Brain microvascular endothelial cell (primary cell): ENCODE measurements at places on chromosomes 12 and 14.

- no peak for DNase-seq
Observed at GRCh38 chr14:68285421-68286179, 466.0 kb downstream of the RAD51B start.

GRCh38 chr14:85332401-85332800 is 197.5 kb upstream of the FLRT2 start:
- no peak for DNase-seq

DNA sequence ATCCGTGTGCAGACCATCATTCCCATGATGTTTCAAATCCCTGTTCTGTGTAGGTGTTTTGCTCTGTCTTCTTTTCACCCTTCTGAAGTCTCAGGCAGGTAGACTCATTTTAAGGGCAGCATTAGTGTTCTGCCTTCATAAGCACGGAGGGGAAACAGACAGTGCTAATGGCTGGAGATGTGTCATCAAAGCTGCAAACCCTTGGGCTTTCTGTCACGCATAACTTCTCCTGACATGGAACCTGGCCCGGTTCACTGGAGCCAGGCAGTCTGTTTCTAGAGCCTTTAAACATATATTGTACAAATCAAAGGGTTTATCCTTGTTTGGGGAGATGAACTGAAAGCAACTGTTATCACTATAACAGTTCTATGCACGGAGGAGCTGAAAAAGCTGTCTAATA is 141.4 kb downstream of the TMEM132D start:
- no peak for DNase-seq

GRCh38 chr14:23539248-23540140 is 12.1 kb downstream of the ZFHX2 start:
- DNase-seq = peak; percentile 17

DNA sequence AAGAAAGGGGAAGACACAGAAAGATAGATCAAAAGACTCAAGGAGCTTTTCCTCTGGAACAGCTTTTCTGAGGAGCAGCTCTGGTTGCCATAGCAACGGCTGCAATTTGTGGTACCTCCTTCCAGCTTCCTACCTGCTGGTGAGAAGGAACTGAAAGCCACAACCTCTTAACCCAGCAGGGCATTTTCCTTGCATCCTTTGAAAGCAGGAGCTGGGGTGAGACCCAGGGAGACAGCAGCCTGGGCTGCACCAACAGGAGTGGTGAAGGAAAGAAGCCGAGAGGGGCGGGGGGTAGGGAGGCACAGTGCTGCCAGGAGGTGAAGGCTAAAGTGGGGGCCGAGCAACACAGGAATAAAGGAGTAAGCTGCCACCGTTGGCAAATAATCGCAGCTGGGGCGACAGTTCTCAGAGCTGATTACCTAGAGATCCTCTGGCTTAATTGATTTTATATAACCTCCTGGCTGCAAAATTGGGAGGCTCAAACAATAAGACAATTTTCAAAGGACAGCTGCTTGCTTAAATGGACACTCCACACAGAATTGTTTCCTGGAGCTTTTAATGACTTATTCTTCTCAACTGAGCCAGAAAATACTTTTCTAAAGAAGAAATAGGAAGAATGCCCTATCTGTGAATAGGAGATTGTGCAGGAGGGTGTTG is 129.4 kb downstream of the RPAP3 start:
- DNase-seq = no peak

- DNase-seq = no peak
Observed at GRCh38 chr12:58602179-58602578, 318.1 kb downstream of the LRIG3 start.

- DNase-seq = no peak
Observed at GRCh38 chr12:52257074-52257551, 17.3 kb upstream of the KRT86 start.

DNA sequence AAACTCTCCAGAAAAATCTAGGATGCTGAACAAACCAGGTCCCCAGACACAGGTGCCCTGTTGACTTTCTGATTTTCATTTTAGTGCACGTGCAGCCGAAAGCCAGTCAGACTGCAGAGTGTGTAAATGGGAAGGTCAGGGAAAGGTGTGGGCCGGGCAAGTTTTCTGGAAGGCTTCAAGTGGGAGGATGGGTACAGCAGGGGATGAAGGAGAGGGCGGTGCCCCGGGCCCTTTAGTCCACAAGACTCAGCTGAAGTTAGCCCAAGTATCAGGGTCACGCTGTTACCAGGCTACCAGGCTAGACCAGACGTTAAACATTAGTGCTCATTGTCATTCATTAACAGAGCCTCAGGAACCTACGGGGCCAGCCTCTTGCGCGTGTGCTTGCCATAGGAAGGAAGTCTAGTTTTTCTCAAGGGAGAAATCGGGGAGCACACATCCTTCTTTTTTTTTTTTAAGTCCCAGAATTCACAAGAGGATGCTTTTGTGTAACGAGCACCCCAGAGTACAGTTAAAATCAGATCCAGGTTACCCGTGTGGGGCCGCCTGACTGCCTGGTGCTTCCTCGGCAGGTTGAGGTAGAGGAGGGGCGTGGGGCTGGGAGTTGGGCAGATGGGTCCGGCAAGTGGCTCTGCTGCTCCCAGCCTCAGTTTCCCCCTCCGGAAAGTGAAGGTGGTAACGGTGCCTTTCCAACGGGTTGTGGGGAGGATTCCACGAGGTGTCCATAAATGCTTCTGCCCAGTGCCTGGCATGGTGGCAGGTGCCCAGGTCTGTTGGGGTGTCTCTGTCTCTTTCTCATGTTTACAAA is 19.1 kb downstream of the BCL7A start:
- no peak for DNase-seq

DNA sequence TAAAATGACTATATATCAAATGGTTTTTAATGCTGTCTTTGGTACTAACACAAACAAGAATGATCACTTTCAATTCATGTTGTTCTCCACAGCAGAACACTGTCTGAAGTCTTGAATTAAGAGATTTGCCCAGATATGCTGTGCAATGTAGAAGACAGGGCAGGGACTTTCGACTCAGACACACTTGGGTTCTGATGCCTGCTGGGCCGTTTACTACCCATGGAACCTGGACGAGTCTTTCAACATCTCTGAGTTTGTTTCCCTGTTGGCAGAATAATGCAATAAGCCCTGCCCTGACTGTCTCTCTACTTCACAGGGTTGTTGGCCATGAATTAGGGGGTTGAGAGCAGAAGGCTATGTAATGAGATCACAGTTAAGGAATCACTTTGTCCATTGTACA is 162.6 kb upstream of the TMPO start:
- DNase-seq = peak; percentile 38

DNA sequence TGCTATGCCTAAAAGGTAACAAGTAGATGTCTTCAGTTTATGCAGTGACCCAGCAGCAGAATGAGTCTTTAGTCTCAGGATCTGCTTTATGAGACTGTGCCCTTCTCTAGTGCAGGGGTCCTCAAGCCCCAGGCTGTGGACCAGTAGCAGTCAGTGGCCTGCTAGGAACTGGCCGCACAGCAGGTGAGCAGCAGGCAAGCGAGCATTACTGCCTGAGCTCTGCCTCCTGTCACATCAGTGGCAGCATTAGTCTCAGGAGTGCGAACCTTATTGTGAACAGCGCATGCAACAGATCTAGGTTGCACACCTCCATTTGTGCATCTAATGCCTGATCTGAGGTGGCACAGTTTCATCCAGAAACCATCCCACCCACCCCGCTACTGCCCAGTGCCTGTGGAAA is 38.4 kb downstream of the LRP6 start:
- DNase-seq = no peak

DNA sequence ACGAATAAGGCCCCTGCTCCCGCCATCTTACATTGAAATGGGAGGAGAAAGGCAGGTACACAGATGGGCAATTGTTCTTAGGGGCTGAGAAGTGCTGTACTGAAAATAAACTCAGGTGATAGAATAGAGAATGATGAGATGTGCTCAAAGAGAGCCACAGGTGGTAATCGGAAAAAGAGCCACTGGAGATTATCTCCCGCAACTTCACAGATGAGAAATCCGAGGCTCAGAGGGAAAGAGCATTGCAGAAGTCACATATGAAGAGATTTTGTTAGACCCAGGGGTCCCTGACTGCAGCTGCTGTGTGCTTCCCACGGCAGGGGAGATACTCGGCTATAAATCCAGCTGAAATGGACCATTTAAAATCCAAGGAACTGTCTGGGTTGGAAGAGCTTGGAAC is 73.7 kb downstream of the PRIMA1 start:
- no peak for DNase-seq

DNA sequence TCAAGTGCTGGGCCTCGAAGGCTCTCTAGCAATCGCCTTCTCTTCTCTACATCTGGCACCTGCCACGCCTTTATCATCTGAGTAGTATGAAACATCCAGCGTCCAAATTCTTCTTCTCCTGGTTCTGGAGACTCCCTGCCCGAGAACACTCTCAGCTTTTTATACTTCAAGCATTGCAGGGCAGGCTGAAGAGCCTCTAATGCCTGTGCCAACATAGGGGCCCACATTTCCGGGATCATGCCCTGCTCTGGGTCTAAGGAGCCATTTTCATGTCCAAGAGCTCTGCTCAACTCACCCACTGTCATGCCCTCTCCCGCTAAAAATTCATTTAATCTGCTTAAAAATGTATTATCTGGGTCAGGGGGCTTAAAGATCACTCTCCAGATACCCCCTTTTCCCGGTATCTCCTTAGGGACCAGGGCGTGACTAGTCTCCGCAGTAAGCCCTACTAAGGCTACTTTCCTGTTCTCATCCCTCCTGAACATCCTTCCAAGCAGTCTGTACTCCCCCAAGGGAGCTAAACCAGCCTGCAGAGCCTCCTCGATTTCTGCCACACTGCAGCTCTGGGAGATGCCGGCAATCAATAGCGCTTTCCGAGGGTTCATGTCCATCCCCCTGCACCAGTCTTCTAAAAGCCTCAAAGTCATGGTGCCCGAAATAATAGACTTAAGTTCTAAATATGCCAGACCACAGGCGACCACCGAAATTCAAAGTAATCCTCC is 940 bp downstream of the MOAP1 start:
- no peak for DNase-seq

- DNase-seq = peak; percentile 63
Observed at GRCh38 chr12:69007101-69007854, 74.3 kb upstream of the CPM start.

DNA sequence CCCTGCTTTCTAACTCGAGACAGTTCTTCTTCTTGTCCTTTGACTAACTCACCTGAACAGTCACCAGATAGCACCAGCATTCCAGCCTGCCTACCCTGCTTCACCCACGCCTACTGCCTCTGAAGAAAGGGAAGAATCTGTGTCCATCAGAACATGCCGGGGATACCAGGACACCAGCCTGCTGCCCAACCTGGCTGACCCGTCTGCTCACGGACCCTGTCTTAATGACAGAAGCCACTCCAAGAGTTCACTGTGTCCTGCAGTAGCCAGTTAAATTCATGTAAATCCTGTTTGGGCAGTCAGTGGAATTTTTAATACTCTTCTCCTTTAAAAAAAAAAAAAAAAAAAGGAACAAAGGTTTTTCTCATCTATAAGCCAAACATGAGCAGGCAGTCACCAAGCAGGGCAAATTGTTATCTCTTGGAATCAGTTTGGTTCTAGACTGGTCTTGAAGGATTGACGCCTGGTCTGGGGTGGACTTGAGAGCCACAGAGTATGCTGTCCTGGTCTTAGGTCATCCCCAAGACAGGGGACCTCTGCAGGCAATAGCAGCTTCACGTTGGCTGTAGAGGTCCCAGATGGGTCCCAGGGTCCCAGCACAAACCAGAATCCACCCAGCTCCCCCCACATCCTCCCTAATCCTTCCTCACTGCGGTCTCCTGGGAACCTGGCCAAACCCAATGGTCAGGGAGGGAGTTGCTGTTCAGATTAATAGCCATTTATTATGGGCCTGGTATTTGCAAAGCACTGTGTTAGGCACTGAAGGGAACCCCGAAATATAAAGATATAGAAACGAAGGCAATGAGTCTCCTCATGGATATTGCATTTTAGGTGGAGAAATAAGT is 181.1 kb upstream of the HIF1A start:
- DNase-seq = no peak

DNA sequence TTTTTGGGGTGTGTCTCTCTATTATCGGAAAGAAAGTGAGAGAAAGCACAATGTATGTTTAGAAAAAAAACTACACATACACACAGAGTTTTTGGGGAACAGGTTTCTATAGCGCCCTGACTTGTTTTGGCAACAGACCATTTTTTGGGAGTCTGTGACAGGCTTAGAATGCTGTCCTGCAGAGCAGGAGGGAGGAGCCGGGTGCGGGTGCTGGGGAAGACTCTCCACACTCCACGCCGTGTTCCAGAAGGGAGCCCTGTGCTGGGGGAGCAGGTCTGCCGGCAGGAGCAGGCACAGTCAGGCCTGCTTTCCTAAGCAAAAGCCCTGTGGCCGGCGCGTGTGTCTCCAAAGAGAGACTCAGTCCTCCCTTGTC is 26.5 kb downstream of the CD9 start:
- DNase-seq = no peak

- no peak for DNase-seq
Observed at GRCh38 chr12:53849113-53849512, 89.5 kb upstream of the HOXC13 start.

DNA sequence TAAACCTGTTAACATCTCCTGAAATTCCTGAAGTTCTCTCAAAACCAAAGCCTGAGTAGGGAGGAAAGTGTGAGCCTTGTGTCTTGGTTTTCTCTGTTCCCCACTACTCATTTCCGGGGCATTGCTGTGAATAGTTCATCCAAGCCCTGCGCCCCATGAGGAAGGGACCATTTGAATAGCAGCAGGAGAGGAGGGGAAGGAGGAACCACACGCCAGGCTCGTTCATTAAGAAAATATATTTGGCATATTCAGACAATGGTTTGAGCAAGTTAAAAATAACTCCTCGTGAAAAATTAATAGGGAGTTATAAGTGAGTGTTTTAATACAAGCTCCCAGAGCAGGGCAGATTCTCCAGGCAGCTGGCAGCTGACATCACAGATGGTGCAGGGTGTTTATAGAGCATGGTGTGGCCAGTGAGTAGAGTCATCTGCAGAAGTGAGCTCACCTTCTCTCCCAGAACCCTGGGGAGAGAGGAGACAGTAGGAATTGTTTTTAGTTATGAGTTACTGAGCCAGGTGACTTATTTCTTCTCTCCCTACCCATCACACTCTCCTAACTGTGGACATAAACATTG is 29.5 kb upstream of the CISTR start:
- DNase-seq = no peak

- DNase-seq = no peak
Observed at GRCh38 chr12:10362325-10362724, 27.5 kb downstream of the KLRK1 start.

- DNase-seq = no peak
Observed at GRCh38 chr12:122028905-122029560, 7.3 kb downstream of the BCL7A start.

DNA sequence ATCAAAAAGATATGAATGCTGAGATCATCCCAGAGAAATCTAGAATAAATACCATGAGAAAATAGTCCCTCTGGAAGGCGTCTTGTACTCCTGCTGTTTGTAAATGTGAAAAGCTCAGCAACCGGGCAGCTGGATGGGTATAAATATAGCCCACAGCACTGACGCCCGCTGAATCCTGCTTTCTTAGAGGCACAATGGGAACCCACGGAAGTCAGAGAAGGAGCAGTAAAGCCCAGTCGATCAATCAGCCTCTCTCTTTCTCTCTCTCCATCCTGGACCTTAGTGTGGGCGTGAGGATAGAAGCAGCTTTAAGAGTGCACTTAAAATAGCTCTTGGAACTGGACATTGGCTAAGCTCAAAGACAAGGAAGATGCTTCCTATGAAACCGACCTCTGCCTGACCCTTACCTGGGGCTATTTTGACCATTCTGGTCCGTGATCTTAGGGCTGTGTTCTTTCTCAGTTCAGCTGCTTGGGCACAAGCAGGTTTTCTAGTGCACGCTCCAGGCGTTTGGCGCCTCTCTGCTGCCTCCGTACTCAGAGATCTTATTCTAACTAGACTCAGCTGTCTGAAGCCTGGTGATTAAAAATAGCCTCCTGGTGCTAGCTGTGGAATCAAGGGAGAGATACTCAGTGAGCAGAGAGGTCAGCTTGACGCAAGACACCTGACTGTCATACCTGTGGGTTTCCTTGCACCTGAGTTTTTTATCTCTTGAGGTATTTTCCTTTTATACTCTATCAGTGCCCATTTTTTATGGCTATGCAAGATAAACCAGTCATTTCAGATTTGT is 144.6 kb downstream of the ETV6 start:
- peak; percentile 62 for DNase-seq
